ENCODE measurements at places on chromosomes 11 and 22.

GRCh38 chr11:77801477-77801876 is 19.0 kb downstream of the RSF1 start:
- DNase-seq, result no peak

DNA sequence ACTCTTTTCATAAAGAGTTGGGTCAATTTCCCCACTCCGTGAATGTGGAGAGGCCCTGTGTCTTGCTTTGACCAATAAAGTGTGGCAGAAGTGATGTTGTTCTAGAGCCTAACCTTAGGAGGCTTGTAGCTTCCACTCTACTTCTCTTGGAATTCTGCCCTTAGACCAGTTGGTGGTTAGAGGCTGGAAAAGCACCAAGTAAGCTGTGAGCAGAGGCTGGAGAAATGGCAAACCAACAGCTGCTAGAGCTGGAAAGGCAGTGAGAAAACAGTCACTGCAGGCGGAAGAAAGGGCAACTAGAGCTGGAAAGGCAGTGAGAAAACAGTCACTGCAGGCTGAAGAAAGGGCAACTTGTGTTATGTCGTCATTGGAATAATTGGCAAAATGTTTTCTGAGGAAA is 29.8 kb upstream of the MSANTD2 start:
- no peak for DNase-seq

DNA sequence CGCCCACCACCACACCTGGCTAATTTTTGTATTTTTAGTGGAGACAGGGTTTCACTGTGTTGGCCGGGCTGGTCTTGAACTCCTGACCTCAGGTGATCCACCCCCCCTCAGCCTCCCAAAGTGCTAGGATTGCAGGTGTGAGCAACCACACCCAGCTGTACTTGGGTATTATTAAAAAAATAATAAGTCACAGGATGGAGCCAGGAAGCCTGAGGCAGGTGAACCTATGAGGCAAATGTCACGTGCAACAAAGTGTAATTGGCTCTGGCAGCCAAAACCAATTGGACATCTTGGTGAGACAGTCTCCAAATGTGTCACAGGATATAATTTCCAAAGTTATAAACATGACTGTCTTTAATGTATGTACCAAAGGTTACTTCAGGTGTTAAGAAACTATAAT is 24.0 kb upstream of the MALAT1 start:
- no peak for DNase-seq

DNA sequence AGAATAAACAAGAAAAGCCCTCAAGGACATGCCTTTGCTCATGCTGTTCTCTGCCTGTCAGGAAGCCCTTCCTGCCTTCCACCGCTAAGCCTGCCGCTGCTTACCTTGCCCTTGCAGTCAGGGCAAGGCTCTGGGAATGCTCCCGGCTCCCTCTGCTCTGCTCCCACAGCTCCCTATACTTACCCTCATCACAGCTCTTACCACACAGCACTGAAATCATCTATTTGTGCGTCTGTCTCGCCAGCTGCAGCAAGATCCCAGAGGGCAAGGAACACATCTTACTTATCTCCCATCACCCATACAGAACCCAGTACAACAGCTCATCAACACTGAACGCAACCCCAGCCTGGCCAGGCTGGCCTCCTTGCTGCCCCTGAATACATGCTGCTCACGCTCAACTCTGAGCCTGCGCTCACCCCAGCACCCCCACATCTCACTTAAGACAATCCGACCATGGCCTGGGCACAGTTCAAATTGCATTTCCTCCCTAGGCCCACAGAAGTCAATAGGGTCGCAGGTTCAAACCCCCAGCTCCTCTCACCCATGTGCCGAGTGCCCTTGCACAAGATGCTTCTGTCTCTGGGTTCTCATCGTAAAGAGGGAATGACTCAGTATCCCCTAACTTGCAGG is 161.8 kb downstream of the IGLL1 start:
- no peak for DNase-seq

DNA sequence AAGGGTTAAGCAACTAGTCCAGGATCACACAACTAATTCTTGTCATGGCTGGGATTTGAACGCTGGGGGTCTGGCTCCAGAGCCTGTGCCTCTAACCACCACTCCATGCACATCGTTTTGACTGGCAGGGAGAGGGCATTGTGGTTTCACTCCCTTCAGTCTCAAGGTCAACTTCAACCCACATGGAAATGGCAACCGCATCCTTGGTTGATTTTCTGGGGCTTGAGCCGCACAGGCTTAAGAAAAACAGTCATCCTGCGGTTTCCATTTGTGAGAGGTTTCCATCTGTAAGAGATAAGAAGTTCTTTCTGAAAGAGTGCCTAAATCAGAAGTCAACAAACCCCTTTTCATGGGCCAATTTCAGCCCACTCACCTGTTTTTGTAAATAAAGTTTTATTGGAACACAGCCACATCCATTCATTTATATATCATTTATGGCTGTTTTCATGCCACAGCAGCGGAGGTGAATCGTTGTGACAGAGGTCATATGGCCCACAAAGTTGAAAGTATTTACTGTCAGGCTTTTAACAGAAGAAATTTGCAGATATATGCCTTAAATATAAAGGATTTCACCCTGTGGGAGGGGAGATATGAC is 65.7 kb downstream of the SGSM1 start:
- no peak for DNase-seq
